Adrenal gland (tissue), 19 donors: ENCODE measurements at places on chromosomes 6 and 20. TPM values are rescaled to one million over a fixed set of nuclear protein-coding genes. Genes with fewer than 3 reads are reported as not detected.

DNA sequence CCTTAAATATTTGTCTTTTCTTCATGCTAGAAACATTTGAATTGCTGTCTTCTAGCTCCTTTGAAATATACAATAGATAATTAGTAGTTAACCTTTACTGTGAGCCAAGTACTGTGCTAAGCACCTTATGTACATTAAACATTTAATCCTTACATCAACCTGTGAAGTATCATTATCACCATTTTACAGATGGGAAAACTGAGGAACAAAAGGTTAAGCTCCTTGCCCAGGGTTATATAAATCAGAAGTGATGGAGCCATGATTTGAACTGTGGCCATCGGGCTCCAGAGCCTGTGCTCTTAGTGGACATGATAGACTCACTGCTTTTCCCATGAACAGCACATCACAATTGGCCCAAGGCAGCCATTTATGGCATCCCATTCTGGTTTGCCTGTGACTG is 140.9 kb downstream of the UNC5CL start:
- no peaks in the 10 kb centered on the region for H3K27me3 ChIP-seq
- DNase-seq: no peak
- H3K36me3 ChIP-seq: no peaks in the 10 kb centered on the region
- H3K4me1 ChIP-seq: peaks cover 18% of the 10 kb centered on the region
- no peak overlapping the region for H3K4me3 ChIP-seq

GLO1 gene
- 154 TPM for total RNA-seq

DNA sequence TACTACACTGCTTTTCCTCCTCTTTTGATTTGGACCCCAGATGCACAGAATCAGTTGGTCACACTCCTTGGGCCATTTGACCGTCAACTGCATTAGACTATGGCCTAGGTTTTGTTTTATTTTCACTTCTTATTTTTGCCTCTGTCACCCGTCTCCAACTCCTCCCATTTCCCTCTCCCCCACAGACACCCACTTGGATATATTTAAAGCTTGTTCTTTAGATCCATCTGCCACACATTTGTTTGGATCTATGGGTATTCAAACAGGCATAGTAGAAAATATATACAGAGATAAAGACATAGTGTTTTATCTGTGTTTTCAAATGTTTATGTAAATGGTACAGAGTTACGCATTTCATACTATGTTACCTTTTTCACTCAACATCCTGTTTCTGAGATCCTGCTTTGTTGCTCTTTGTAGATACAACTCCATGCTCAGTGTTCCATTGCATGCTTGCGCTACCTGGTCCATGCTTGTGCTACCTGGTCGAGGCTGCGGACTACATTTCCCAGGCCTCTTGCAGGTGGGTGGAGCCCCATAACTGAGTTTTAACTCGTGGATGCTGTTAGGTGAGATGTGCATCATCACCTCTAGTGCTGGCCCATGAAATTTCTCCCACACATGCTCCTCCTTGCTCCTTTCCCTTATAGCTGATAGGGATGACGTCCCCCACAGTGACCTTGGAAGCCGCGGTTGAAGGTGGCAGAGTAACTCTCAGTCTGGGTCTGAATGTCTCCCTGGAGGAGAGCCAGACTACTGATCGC is 11.5 kb upstream of the PREX1 start:
- H3K4me1 ChIP-seq: no peaks in the 10 kb centered on the region
- H3K27ac ChIP-seq: no peak overlapping the region
- H3K36me3 ChIP-seq: no peaks in the 10 kb centered on the region

DNA sequence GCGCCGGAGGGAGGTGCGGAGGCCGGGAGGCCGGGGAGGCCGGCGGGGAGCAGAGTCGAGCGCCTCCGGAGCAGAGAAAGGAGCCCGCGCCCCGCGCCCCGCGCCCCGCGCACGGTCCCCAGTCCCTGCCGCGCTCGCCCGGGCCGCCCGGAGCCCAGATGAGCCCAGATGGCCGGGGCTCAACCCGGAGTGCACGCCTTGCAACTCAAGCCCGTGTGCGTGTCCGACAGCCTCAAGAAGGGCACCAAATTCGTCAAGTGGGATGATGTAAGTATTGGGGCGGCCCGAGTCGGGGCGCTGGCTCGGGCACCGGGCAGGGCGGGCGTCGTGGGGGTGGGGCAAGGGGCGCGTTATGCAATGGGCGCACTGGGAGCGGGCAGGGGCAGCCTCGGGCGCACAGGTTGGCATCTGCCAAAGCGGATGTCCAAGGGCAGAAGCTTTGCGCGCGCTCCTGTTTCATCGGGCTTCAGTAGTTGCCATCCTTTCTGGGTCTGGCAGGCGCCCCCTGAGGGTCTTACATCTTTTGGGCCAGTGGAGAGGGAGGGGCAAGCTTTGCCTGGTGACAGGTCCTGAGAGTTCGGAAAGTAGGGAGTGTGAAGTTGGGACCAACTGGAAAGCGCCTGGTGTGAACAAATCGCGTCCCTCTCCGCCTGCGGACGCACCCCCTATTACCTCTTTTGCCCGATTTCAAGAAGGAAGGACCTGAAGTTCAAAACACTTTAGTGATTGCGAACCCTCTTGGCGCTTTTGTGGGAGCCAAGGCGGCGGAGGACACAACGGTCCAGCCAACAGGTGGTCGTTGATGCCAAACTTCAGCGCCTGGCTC is 631 bp downstream of the PLCB1 start:
- H3K4me3 ChIP-seq: peak overlapping the region; percentile 45
- H3K4me1 ChIP-seq: peaks cover 15% of the 10 kb centered on the region
- DNase-seq: peak; percentile 56

- no peak overlapping the region for H3K4me3 ChIP-seq
- no peak for DNase-seq
- no peaks in the 10 kb centered on the region for H3K27me3 ChIP-seq
- no peak overlapping the region for H3K27ac ChIP-seq
These were observed 2.1 kb downstream of the DAAM2 start for GRCh38 chr6:39794231-39794630.

DNA sequence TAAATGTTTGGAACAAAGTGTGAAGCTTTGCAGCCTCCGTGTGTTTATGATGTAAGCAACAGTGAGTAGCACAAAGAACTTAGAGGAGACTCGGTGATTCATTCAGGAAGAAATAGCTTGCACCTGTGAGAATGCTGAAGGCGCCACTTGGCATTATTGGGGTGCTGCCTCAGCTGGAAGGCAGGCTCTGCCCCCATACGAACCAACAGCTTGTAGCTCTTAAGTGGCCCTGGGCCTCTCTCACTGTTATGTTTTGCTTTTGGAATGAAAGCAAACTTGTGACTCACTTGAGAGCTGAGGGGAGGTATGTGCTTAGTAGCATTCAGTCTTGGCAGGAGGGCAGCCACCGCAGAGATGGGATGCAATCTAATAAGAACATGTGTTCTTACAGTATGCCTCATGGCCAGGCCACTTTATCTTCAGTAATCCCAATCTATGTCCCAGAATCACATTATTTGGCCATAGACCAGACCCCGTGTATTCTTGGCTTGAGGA is 310.7 kb downstream of the EYA4 start:
- H3K36me3 ChIP-seq: no peaks in the 10 kb centered on the region
- no peak overlapping the region for H3K27ac ChIP-seq
- no peaks in the 10 kb centered on the region for H3K27me3 ChIP-seq
